ENCODE measurements at places on chromosomes 3 and 15.

DNA sequence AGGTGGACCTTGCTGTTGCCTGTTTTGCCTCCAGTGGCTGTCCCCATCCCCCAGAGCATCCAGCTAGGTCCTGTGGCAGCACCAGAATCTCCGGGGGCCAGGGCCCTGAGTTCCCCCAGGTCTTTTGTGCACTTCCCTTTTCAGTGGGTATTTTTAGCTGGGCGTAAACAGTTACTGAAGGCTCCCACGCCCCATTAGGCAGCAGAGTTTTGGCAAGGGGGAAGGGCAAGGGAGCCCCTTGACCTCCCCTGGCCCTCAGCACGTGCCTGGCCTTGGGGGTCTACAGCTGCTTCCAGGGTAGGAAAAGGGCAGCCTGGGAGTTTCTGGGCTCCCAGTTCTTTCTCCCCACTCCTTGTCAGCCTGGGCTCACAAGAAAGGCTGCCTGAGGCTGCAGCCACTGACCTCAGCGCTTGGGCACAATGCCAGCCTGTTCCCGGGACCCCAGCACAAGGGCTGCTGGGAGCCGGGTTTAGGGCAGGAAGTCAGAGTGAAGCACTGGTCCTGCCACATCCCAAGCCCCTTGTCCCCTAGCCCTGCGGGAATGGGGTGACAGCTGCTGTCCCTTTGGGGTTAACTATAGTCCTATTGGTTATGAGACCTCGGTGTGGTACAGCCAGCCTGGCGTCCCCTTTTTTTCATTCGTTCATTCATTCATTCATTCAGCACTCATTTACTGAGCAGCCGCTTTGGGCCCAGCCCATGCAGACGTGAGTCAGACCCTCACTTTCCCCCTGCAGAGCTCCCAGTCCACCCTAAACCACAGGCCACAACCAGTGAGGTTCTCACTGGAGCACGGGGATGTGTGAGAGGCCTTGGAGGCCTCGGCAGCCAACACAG, 8.4 kb downstream of the CSK start:
- DNase-seq: peak; percentile 79

DNA sequence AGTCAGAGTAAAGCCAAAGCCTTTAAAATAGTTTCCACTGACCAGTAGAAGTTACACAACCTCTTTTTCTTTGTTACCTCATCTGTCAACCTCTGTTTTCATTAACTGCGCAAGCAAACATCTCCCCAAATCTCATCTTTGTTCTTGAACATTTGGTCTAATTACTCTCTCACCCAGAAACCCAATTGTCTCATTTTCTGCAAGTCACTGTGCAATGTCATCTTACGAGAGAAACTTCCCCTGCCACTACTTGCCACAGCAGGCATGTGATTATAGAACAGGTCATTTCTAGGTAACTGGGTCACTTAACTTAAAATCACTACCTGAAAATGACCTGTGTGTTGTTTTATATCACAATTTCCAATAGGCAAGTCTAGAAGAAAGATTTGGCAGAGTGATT, 159.4 kb downstream of the SI start:
- DNase-seq: no peak

DNA sequence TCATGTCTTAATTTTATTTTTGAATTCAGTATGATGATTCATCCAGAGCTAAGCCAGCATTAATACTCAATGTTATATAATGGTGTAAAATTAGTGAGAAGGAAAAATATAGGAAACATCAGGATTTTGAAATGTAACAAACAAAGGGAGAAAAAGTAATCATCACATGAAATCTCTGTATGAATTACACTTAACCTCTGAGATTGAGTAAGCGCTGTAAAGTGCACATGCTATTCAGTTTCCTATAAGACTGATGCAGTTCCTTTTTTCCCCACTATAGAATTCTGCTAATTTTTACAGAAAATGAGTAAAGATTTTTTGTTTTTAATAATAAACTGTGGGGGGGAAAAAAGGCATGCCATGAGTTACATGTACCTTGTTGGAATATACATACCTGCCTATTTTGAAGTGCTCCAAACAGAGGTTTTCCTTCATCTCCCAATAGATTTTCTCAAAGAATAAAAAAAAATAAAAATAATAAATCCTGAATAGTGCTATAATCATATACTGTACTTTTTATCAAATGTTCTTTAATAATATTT, 64.0 kb upstream of the TTBK2 start:
- no peak for DNase-seq

- no peak for DNase-seq
Measured at GRCh38 chr3:43405888-43406642, 119.7 kb downstream of the SNRK start.

DNA sequence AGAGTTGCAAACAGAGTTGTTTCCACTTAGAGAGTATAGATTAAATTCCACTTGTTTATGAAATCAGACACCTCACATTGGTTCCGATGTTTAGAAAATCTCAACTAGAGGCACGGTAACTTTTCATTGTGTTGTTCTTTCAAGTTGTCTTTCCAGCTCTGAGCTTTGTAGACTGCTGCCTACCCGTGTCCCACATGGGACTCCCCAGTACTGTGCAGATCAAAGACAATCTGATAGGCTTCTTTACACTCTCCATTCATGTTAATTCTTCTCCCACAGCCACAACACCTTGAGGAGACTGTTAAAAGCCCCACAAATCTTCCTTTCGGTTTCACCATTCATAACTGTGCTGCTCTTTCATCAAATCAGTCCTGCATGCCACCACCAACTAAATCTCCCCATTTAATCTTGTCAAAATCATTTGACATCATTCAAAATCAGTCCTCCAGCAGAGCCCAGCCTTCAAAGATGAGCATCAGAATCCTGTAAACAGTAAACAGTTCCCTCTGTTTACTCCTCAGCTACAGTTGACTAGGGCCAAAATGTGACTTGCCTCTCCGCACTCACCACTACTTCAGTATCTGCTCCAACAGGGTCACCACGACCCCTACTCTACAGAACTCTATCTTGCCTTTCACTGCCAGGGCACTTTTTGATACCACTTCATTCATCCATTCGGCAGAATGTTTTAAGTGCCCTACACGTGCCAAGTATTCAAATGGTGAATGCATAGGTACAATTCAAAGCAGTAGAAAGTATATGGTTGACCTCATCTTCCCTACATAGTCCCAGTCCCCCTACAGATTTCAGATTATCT, 8.3 kb downstream of the ANXA2 start:
- no peak for DNase-seq

- no peak for DNase-seq
Measured at GRCh38 chr3:32447865-32448400, 54.7 kb downstream of the CMTM6 start.

DNA sequence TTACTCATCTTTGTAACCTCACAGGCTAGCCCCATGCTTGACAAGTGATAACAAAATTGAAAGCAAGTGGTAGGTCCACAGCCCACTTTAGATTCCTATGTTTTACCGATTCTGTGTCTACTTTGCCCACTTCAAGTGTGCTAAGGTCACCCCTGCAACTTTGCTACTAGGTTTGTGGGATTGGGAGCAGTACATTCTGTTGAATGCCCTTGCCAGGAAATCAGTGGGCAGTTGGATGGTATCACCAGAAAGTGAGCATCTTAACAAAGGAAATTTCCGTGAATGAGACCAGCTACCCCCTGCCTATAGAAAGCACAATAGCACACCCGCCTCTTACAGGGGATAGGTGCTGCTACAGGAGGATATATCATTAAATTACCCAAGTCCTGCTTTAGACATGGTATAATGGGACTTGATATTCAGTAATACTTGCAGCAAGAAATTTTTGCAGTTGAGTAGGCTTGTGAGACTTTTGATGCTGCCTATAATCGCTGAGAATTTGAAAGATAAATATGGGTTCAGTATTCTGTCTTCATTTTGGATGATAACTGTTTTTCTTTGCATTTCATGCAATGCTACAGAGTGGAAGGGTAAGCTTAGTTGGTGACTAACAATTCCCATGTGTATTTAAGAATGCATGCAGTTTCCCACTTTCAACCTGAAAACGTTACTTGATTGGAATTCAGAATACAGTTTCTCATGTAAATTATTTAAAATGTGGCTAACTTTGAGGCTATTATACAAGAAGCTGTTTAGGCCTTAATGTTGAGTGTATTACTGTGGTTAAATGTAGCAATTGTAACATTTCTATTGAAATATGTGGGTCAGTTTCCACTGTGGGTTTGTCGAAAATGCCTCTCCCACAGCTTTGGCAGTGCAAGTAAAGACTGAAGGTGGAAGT, 9.5 kb downstream of the EBLN2 start:
- DNase-seq: no peak
